ENCODE measurements at places on chromosomes 7 and 10.

DNA sequence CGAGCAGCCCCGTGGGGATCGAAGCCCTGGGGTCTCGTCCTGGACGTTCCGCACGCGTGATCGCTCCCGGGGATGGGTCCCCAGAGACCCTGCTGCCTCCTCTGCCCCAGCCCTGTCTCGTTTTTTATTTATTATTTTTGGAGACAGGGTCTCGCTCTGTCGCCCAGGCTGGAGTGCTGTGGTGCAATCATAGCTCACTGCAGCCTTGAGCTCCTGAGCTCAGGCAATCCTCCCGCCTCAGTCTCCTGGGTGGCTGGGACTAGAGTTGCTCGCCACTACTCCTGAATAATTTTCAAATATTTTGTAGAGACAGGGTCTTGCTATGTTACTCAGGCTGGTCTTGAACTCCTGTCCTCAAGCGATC lies 319 bp upstream of the STX1A start:
- no peak for DNase-seq

DNA sequence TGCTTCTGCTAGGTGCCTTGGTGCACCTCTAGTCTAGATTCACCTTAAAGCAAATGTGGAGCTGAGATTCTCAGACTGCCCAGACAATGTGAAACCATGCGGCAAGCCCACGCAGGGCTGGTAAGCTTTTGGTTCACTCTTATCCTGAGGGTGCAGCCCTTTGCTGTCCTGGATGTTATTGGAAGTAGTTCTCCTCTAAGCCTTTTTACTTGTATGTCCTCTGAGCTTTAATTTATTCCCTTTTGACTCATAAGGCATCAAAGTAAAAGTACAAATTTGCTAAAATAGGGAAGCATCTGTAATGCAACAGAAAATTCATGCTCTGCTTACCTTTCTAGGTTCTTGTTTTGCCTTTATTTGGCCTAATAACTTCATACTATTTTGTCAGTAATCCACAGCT lies 186.8 kb downstream of the MACC1 start:
- DNase-seq, result no peak

GRCh38 chr10:80187060-80187459 lies 18.3 kb downstream of the ANXA11 start:
- no peak for DNase-seq

DNA sequence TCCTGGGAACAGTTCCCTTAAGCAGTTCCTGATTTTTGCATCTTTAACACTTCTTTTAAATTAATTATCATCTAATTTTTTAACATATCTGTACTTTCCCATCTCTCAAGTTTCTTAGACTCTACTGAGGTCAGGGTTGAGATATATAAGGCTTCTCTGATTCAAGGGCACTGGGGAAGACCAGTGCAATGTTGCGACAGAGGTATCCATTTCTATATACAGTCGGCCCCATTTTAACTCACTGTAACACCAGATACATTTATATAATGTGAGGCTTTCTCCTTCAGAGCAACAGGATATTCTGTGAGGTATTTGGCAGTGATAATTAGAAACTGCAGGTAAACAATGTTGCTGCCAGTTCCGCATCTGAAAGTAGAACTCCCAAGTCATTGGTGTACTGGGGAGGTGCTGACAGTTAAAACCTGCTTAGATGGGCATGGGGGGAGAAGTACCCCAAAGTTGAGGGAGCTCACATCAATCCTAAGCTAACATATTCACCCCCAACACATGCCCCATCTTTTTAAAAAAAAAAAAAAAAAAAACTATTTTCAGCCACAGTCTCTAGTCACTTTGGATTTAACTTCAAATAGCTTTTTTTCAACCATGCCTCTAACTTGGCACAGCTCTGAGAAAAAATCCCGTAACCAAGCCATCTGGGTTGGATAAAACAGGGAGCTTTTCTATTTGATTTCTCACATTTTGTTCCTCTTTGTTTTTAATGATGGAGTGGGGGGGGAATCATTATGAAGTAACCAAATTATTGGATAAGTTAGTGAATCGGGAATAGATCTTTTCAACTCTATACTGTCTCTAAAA lies 62.9 kb downstream of the REEP3 start:
- no peak for DNase-seq

- peak; percentile 5 for DNase-seq
Observed at GRCh38 chr7:137626469-137627067, 220.2 kb downstream of the DGKI start.

GRCh38 chr10:124596962-124597845 lies 135.6 kb downstream of the LHPP start:
- no peak for DNase-seq

DNA sequence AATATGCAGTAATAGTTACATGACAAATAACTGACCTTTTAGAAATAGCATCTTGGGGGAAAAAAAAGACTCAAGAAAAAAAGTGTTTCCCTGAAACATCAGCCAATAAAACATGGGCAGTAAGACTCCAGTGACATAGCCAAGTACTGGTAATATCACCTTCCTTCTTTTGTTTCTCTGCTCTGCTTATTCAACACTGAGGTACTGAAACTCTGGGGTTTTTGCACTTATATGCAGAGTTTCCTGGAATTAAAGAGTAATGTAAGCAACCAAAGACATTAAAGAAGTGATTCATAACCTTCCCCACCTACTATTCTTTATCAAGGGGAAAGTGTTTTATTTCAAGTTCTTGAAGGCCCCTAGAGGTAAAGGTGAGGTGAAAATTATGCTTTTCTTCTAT lies 414.5 kb downstream of the GRM8 start:
- no peak for DNase-seq

- DNase-seq, result no peak
Observed at GRCh38 chr7:36456138-36456537, 66.5 kb downstream of the ANLN start.

DNA sequence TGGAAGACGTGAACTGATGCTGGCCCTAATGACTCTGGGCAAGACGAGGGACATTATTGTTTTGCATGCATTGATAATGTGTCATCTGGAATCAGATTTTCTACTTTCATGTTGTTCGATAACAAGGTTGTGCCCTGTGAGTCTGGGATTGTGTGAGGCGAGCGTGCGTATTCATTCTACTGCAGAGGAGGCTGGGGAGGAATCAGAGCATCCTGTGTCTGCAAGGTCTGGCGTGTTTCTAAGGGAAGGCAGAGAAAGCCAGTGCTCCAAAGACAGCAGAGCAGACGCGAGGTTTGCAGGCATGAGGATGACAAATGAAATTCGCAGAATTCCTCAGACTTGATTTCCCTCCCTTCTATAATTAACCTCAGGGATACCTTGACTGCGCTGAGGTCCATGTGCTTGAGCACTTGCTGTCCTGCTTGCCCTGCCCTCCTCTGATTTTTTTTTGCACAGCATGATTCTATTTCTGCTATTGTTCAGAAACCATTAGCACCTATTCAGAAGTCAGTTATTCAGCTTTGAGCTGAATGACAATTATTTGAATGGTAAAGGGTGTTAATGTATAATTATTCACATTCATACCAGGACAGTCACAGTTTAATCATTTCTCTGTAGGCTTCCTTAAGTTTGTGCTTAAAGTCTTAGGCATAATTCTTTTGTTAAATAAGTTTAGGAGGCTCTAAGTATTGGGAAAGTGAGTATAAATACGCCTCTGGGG lies 233.6 kb downstream of the EBF3 start:
- DNase-seq, result no peak

- DNase-seq, result no peak
Observed at GRCh38 chr7:129197771-129198170, 9.3 kb downstream of the SMO start.
